Epithelial cell of alveolus of lung (primary cell): ENCODE measurements at places on chromosomes 13 and 19. TPM values are rescaled to one million over a fixed set of nuclear protein-coding genes. Genes with fewer than 3 reads are reported as not detected.

The TNFRSF19 gene
- 55.3 and 223 TPM in 2 replicates for total RNA-seq

The TUBA3C gene
- total RNA-seq = not detected in 2 replicates

The SLC25A41 gene
- not detected in 2 replicates for total RNA-seq

The CPAMD8 gene
- 0.88 and 0.91 TPM in 2 replicates for total RNA-seq

The LRP3 gene
- total RNA-seq = 36.7 and 48.1 TPM in 2 replicates

The ABCC4 gene
- 24.5 and 30.3 TPM in 2 replicates for total RNA-seq

The IZUMO2 gene
- total RNA-seq = 0.65 TPM in 1 of 2 replicates, not detected in the other

The PSPC1 gene
- 39.1 and 40.7 TPM in 2 replicates for total RNA-seq

The ZNF613 gene
- total RNA-seq = 3.0 and 4.9 TPM in 2 replicates

The WASF3 gene
- total RNA-seq = 6.1 and 14.6 TPM in 2 replicates

The BSG gene
- 749 and 1,031 TPM in 2 replicates for total RNA-seq

The ZNF324B gene
- 3.6 and 5.6 TPM in 2 replicates for total RNA-seq

The SYT5 gene
- 0.08 and 0.26 TPM in 2 replicates for total RNA-seq

The HTR2A gene
- under 0.01 and 0.16 TPM in 2 replicates for total RNA-seq

The RDH8 gene
- total RNA-seq = not detected in 2 replicates

The PLIN4 gene
- under 0.01 and 0.96 TPM in 2 replicates for total RNA-seq

The PPM1N gene
- 1.2 and 5.6 TPM in 2 replicates for total RNA-seq

The SOX21 gene
- not detected in 2 replicates for total RNA-seq

The IRF2BP1 gene
- total RNA-seq = 36.7 and 38.0 TPM in 2 replicates

The ATP8B3 gene
- total RNA-seq = 0.52 and 6.9 TPM in 2 replicates

The SLITRK6 gene
- 4.0 and 181 TPM in 2 replicates for total RNA-seq

The GFY gene
- not detected in 2 replicates for total RNA-seq

The COMP gene
- under 0.01 TPM in 1 of 2 replicates, not detected in the other for total RNA-seq

The C1QTNF9B gene
- 0.26 TPM in 1 of 2 replicates, not detected in the other for total RNA-seq

The PCDH9 gene
- total RNA-seq = 2.9 and 8.7 TPM in 2 replicates

The HPN gene
- total RNA-seq = not detected in 2 replicates

The C19orf38 gene
- 0.78 and 2.6 TPM in 2 replicates for total RNA-seq

The MYO16 gene
- under 0.01 and 0.08 TPM in 2 replicates for total RNA-seq

The SLC10A2 gene
- total RNA-seq = not detected in 2 replicates

The ZNF154 gene
- total RNA-seq = 1.3 and 9.0 TPM in 2 replicates

The ZNF865 gene
- 3.7 and 6.8 TPM in 2 replicates for total RNA-seq

The BRME1 gene
- 0.26 TPM in 1 of 2 replicates, not detected in the other for total RNA-seq

The S1PR4 gene
- not detected in 2 replicates for total RNA-seq

The ILF3 gene
- total RNA-seq = 91.3 and 103 TPM in 2 replicates

The NECTIN2 gene
- 164 and 177 TPM in 2 replicates for total RNA-seq

The ZNF766 gene
- total RNA-seq = 5.8 and 9.1 TPM in 2 replicates

The ZNF418 gene
- 1.7 TPM in 2 replicates for total RNA-seq

The MAST1 gene
- under 0.01 and 0.88 TPM in 2 replicates for total RNA-seq

The TLE6 gene
- 1.2 and 8.9 TPM in 2 replicates for total RNA-seq

The KLK4 gene
- total RNA-seq = not detected in 2 replicates

The MYH14 gene
- total RNA-seq = 0.65 TPM in 1 of 2 replicates, not detected in the other

The GRIN2D gene
- 1.0 and 1.3 TPM in 2 replicates for total RNA-seq

The LRRC63 gene
- not detected in 2 replicates for total RNA-seq

The CCDC169 gene
- 0.91 and 2.8 TPM in 2 replicates for total RNA-seq

The CLEC17A gene
- total RNA-seq = not detected in 2 replicates

The FDX2 gene
- 17.3 and 45.3 TPM in 2 replicates for total RNA-seq

The CLIP3 gene
- 14.1 and 36.4 TPM in 2 replicates for total RNA-seq

The TEX26 gene
- total RNA-seq = 0.56 TPM in 1 of 2 replicates, not detected in the other

The CRX gene
- total RNA-seq = not detected in 2 replicates

The SAFB2 gene
- total RNA-seq = 9.6 and 25.4 TPM in 2 replicates

The KLK13 gene
- not detected in 2 replicates for total RNA-seq

The GNG8 gene
- not detected in 2 replicates for total RNA-seq

The GPR18 gene
- total RNA-seq = not detected in 2 replicates

The CYP4F3 gene
- total RNA-seq = 0.13 TPM in 1 of 2 replicates, not detected in the other

The GZMM gene
- total RNA-seq = 1.1 TPM in 1 of 2 replicates, not detected in the other

The PALM3 gene
- total RNA-seq = 0.39 TPM in 1 of 2 replicates, not detected in the other

The GPR4 gene
- 0.26 and 0.48 TPM in 2 replicates for total RNA-seq

The SIGLEC5 gene
- not detected in 2 replicates for total RNA-seq

The LPAR2 gene
- total RNA-seq = 0.65 and 9.2 TPM in 2 replicates
